ENCODE measurements at places on chromosomes 3 and 15.

DNA sequence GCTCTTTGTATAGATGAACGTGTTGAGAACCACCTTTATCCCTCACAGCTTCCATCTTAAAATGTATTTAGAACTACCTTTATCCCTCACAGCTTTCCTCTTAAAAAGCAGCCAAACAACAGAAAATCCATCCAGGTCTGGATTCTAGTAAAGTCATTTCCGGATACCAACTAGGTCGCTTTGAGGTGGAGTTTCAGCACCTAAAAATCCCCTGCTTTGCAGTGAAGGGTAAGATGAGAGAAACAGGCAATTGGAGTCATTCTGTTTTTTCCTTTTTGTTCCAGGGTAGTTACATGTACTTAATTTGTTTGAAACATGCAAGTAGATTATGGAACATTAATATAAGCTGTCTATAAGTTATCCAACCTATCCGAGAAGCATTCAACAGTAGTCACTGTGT lies 192.0 kb downstream of the UBE2E2 start:
- DNase-seq: no peak

DNA sequence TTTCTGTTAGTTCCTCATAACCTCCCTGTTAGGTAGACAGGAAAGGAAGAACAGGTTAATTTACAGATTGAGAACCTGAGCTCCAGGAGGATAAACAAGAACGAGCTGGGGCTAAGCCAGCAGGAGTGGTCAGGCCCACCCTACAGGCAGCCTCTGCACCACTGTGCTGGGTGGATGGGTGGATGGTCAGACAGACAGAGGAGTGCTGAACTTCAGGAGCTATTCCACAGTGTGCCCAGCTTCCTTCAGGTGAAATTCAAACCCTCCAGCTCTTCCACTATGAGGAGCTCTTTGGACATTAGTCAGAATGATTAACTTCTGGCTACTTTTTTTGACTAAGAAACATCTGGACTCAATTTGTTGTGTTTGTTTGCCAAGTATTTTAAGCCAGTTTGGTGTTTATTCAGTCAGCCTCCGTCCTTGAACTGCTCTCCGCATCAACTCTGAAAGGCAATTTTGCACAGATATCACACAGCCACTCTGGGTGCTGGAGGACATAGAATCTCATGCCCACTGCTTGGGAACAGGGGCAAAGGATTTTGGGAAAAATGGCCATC lies 361.9 kb downstream of the CLSTN2 start:
- DNase-seq: no peak

DNA sequence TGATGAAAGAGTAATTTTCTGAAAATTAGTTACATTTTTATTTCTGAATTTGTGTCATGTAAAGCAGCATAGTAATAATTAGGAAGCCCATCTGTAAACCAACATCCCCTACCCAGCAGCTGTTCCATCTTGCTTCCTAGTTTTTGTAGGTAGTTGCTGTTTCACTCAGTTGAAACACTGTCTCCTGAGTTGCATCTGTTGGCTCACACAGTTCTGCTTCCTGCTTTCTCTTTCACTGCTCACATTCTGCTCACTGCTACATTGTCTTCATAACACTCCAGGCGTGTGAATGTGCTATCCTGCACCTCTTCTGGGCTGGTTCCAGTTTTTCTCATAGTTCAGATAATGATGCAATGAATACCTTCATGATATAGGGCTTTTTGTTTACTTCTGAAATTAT lies 123.4 kb downstream of the EPHB1 start:
- no peak for DNase-seq

DNA sequence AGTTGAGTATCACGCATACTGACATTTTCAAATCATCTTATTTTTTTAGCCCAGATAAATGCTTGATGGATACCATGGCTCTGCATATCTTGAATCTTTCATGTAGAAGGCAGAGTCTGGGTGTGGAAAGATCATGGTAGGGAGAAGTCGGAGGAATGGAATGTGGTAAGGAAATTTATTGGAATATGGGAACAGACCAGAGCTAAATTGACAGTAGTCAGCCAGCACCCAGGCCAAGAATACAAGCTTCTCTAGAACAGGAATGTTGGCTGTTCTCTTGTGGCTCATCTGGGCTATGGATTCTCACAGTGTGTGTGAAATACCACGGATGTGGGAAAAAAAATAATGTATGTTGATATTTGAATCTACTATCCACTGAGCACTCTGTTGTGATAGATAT lies 305.7 kb upstream of the COL8A1 start:
- DNase-seq: no peak

DNA sequence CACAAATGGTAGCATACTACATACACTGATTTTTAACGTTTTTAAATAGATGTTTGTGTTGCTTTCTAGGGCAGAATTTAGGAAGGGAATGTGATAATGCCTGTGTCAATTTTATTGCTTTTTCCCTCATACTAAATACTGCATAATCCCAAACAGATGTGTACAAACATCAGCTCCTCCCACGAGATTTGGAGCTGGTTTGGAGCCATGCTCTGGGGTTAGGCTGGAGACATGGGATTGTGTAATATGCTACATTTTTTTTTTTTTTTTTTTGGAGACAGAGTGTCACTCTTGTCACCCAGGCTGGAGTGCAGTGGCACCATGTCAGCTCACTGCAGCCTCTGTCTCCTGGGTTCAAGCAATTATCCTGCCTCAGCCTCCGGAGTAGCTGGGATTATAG lies 80.1 kb downstream of the EBLN2 start:
- DNase-seq: no peak

DNA sequence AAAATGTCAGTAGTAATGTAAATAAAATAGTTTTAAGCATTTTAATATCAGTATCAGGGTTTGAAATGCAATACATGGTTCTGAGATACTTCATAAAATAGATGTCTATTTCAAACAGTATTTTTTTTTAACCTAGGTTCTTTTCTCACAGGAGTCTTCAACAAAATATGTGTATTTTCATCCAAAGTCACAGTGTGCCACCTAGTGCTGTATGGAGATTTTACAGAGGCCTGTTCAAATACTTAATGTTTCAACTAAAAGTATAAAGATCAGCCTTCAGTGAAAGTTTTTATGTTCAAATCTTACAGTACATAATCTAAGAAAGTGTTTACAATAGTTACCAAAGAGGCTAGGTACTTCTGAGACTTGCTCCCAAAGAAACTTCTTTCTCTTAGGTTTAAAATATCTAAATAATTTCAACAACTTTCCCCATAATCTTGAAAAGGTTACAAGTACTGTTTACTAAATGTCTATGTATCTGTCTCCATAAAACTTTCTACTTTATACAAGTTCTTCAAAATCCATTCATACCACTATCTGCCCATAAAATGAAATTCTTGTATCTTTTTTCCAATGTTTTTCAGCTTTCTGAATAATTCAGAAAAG lies 38.3 kb downstream of the SCAPER start:
- no peak for DNase-seq

DNA sequence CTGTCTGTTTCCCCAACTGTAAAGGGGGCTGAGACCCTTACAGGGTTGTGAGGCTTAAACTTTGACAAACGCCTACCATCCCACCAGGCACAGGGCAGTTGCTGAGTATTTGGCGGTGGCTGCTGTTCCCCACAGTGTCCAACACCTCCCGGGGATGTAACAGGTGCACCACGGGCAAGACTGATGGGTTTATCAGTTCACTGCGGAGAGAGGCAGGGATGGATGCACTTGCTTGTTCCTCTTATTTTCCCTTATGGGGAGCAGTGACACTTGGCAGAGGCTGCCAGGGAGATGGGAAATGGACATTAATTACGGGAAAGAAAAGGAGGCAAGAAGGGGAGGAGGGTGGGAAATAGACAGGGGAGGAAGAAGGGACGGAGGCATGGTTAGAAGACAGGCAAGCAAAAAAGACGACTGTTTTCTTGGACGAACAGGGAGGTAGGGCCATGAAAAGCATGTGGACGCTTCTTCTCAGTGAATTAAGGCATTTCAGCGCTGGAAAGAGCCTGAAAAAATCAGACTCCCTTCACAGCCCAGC lies 16.6 kb upstream of the ADIPOQ start:
- DNase-seq: no peak

DNA sequence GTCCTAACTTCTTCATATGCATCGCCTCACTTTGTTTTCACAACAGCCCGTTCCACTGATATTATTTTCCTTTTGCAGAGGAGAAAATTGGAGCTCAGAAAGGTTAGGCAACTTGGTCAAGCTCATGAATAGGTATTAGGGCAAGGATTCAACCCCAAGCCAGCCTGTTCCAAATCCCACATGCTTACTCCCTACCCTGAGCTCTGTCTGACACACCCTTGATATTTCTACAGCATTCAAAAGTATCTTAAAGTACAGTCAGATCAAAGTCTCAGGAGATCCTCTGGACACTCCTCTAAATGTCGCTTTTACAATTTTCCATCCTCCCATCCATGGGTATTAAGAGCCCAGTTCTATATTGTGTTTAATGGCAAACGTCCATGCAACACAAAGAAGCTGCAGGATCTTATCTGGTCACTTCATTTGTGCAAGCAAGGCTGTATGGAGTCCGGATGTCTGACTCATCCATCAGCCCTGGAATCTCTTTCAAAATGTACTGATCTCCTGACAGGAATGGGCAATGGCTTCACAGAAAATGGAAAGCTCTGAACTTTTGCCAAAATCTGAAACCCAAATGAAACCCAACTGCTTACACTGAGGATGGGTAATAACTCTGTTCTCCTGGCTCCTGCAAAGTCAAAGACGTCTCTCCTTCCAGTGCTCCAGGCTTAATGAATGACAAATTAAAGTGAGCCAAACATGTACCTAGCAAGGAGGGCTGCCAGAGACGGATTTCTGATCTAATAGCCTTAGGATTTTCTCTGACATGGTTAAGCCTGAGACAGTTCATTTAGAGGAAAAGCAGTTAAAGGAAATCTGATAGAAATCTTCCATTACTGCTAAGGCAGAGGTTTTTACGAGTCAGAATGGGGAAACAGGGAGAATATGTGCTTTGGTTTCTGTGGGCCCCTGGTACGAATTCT lies 230.9 kb upstream of the RORA start:
- DNase-seq: no peak

DNA sequence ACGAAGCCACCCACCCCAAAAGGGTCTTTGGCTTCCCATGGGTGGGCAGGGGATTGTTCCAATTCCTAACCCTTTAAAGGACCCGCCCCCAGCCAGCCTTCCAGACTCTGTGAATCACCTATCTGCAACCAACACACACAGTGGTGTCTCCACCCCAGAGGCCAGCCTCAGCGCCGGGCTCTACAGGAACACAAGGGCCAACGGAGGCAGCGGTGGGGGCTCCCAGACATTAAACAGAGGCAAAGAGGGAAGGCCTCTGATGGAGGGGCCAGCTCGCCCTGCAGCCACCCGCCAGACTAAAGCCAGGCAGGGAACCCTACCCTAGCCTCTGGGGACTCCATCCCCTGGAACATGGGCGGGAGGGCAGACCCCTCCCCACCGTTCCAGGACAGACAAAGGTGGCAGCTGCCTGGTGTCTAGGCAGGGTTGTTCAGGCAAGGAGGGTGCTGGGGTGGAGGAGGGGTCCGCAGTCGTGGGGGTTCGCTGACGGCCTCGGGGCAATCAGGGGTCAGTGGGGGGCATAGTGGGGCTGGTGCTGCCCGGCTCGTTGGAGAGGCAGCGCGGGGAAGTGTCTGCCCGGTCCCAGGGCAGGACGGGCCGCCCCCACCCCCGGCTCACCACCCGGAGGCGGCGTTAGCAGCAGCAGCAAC lies 448 bp downstream of the SHISA5 start:
- DNase-seq: no peak

DNA sequence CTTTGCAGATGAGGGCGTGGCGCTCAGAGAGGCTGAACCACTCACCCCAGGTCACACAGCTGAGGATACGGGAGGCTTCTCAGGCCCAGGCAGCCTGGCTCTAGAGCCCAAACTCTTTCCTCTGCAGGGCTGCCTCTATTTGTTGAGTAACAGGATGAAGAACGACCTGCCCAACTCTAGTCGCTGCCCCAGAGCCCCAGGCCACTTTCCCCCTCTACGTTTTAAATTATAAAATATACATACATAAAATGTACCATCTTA lies 19.2 kb upstream of the ZXDC start:
- no peak for DNase-seq

GRCh38 chr3:151407928-151408327 lies 23.4 kb upstream of the P2RY12 start:
- no peak for DNase-seq

DNA sequence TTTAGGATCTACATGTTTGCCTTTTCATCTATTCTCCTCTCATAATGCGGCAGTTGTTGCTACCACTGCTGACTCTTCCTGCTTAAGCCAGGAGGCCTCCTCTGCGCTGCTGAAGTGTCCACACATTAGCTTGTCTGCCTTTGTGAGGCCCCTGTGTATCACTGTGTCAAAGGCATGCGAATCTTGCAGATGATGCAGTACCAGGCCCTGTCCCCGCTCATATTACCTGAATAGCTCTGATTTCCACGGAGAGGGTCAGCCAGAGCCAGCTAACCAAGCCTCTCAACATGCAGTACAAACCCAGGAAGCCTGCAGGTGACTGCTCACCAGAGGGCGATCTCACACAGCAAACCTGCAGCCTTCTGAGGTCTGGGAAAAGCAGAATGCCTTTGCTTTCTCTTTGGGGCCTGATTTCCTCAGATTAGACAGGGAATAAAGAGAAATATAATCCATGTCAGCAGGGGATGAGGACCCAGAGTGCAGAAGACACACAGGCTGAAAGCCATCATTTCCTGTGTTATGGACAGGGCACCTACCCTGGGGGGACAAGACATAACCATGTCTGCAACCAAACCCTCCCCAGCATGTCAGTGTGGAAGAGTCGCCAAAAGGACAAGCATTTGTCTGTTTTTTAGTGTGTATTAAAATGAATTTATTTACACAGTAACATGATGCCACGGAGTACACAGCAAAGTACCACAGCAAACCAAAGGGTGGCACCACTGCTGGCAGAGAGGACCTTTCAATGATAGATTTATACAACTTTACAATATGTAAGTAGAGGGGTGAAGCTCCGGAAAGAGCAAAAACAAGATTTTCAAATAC lies 36.8 kb upstream of the TSPAN3 start:
- DNase-seq: peak; percentile 1

- no peak for DNase-seq
Observed at GRCh38 chr15:98745650-98746374, 97.5 kb downstream of the IGF1R start.

- peak; percentile 2 for DNase-seq
Observed at GRCh38 chr15:79184465-79184892, 93.9 kb upstream of the RASGRF1 start.

- DNase-seq: no peak
Observed at GRCh38 chr3:30625541-30626438, 19.4 kb downstream of the TGFBR2 start.

- DNase-seq: no peak
Observed at GRCh38 chr15:36756707-36757106, 177.3 kb downstream of the CDIN1 start.

GRCh38 chr3:51786267-51786666 lies 7.2 kb upstream of the IQCF6 start:
- DNase-seq: no peak

DNA sequence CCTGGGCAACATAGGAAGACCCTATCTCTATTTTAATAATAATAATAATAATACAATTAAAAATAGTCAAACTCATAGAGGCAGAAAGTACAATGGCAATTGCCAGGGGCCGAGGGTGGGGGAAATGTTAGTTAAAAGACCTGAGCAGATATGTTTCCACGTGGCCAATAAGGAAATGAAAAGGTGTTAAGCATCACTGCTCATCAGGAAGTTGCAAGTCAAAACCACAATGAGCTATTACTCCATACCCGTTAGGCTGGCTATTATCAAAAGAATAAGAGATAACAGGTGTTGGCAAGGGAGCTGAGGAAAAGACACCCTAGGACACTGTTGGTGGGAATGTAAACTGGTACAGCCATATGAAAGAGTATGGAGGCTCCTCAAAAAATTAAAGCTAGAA lies 60.4 kb upstream of the PRSS50 start:
- no peak for DNase-seq

Measured in DMS79 (cell line).